ENCODE measurements at places on chromosomes 3 and 15.
A peak's percentile ranks its signal among the peaks of the same experiment; 100 is the strongest.

DNA sequence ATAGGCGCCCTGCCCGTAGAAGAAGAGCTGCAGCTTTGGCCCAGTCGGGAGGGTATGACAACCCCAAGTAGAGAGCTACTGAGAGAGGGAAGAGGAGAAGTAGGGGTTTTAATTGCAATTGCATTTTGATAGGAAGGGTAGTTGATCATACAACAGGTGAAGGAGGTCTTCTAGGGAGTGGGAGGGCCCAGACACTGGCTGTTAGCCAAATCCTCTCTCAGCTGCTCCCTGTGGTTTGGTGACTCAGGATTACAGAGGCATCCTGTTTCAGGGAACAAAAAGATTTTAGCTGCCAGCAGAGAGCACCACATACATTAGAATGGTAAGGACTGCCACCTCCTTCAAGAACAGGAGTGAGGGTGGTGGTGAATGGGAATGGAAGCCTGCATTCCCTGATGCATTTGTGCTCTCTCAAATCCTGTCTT lies 408.9 kb upstream of the THBS1 start:
- DNase-seq = peak; percentile 82

DNA sequence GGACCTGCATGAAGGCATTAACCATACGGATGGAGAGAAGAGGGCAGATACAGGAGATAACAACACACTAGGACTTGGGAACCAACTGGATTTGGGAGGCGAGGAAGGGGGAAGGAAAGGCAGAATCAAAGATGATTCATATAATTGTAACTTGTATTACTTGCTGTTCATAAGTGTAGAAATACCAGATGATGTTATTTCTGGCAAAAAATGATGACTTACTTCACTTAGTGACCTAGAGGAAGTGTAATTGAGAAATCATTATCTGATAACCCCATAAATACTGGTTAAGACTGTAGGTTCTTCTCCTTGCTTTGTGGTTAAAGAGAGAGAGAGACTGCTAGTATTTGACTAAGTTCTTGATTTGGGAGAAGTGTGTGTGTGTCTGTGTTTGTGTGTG lies 50.5 kb upstream of the GK5 start:
- DNase-seq = no peak

- DNase-seq = peak; percentile 89
These were observed at the start of gene CYFIP1 for GRCh38 chr15:22980189-22981050. CYFIP1 (minus strand) TSS chr15:22980368; CDS start chr15:22947285, 33,083 bp downstream.

- no peak for DNase-seq
These were observed 9.2 kb downstream of the PLSCR4 start for GRCh38 chr3:146241523-146242240.

DNA sequence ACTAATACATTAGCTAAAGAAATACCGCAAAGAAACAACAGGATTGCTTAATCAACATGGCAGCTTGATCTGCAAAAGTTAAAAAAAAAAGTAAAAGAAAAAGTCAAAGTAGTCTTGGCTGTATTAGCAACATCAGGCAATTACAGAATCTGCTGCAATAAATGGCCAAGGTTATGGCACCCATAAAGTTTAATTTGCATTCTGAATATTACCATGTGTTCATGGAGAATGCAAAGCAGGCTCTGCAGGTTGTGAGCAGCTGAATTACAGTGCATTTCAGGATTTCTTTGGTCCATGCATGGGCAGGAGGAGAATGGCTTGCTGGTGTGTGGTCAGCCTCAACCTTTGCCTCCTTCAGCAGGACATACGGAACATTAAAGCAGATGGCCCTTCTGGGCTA lies 199.1 kb upstream of the AZI2 start:
- no peak for DNase-seq

DNA sequence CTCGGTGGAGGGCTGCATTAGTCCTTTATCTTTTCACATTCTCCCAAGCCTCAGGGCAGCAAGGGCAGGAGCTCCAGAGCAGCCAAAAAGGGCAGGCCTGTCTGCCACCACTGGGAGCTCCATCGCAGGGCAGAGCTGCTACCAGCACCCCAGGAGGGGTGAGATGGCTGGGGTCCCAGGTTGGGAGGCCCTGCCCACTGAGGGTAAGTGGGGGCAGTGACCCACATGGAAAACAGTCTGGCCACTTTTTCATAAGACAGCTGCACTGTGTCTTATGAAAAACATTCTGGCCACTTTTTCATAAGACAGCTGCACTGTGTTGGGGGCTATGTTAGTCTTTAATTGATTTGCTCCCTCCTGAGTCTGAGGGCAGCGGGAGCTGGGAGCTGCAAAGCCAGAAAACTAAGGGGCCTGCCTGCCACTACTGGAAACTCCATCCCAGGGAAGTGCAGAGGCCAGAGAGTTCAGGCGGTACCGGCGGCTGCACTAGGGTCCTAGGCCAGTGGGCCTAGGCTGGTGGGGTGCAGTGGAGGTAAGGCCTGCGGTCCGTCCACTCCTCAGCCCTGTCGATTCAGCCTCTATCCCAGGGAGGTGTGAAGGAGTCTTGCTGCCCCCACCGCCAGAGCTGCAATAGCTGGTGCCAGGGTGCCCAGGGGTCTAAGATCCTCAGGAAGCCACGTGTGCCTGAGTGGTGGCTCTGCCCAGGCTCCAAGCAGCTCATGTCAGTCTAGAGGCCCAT lies 45.4 kb downstream of the TMCO5A start:
- no peak for DNase-seq

- no peak for DNase-seq
These were observed 71.1 kb downstream of the TBL1XR1 start for GRCh38 chr3:177126015-177126773.

DNA sequence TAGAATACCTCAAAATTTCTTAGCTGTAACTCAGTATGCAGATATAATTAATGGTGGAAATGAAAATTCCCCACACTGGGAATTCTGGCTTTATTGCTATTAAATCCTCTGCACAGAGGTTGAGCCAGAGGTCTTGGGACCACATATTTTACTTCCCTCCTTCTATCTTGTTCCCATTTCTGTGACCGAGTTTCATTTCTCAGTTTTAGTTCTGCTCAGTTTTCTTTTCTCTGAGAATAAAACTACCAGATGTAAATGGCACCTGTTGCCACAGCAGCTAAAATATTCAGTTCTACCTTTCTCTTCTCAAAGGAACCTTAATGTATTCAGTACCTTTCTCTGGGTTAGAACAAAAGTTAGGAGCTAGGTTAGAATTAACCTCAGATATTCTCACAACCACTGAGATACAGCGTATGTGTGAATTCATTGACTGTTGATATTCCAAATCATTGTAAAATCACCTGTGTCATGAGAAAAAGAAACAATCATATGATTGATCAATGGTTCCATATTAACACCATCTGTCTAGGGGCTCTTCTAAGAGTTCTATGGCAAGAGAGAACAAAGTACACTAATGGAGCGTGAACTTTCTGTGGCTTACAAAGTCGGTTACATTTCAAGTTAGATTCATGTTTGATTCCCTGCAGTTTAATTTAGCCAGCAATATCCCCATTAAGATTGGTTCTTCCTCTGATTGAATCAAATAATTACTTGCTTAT lies 374.1 kb downstream of the EFHB start:
- no peak for DNase-seq

GRCh38 chr3:181797431-181797830 lies 85.7 kb downstream of the SOX2 start:
- no peak for DNase-seq

- DNase-seq = peak; percentile 55
These were observed 111.6 kb downstream of the RAB11A start for GRCh38 chr15:65980824-65981456.

- no peak for DNase-seq
These were observed 318.4 kb upstream of the TRIM42 start for GRCh38 chr3:140359233-140359995.

DNA sequence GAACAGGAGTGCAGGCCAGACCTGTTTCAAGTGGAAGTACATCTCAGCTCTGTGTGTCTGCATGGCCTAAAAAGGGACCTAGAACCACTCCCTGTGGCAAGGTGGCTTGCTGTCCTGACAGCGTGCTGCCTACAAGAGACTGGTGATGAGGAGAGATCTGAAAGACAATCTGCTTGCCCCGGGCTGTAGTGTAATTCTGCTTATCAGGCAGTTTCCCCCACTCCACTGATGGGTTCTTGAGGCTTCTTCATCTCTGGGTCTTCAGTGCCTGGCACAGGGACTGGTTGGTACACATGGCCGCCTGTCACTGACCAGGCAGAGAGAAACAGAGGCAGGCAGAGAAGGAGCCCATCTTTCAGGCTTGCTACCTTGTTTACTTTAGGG lies 57.6 kb downstream of the HEG1 start:
- DNase-seq = no peak

- no peak for DNase-seq
These were observed 26.0 kb downstream of the RPN1 start for GRCh38 chr3:128624526-128625138.

DNA sequence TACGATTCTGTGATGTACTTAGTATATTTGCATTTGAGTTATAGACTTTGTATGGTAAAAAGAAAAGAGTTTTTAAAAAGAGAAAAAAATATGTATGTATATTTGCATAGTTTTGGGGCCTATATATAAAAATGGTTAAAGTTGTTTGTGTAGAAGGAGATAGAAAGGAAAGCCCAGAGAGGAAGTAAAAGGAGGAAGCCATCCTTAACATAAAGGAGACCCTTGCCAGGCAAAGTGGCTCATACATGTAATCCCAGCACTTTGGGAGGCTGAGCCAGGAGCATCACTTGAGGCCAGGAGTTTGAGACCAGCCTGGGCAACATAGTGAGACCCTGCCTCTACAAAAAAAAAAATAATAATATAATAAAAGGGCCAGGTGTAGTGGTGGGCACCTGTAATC lies 8.4 kb downstream of the SNAP23 start:
- no peak for DNase-seq

GRCh38 chr3:58835086-58835485 lies 168.5 kb upstream of the FAM3D start:
- no peak for DNase-seq

DNA sequence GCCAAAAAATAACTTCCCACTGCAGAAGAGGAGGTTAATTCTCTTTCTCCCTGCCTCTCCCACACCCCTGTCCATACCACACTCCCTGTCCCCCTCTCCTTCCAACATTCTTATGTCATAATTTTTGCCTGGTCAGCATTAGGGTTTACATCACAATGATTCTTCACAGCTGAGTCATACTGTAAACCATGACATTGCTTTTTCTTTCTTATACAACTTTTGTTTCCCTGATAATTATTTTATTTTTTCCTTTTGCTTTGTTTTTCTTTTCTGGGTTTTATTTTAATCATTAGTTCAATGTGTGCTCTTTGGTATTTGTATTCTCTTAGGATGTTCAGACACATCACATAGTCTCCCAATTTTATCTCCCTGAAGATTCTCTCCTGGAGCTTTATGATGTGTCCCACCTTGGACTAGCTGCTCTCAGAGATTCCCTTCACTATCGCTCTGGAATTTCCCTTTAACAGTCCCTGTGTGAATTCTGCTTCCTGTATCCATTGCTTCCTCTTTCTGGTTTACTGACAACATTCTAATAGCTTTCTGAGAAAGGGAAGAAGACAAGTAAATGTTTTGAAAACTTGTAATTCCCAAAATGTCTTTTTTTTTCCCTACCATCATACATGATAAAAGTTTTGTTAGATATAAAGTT lies 70.7 kb downstream of the SOX2 start:
- no peak for DNase-seq

DNA sequence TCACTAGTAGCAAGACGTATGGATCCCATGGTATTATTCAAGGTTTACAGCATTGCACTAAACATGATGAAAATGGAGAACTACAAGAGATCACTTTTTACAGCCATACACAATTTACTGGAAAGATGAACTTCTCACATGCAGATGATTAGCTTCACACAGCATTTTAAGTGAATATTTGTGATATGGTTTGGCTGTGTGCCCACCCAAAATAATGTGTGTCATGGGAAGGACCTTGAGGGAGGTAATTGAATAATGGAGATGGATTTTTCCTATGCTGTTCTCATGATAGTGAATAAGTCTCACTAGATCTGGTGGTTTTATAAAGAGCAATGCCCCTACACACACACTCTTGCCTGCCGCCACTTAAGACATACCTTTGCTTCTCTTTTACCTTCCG lies 662.0 kb upstream of the CCDC54 start:
- DNase-seq = no peak

DNA sequence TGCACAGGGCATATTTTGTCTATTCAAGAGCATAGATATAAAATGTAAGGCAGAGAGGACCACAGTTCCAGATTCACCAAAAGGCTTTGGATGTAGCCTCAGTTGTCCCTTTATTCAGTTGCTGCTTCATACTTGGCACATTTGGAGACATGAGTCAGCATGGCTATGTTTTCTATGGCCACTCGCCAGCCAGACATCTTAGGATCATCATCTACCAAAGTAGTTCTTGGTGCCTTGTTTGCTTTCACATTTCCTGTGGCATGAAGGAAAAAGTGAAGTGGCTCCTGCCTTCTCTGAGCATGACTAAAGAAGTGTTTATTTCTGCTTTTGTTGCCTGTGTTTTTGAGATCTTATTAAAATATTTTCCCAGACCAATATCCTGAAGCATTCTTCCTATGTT lies 7.2 kb downstream of the SUSD5 start:
- no peak for DNase-seq

DNA sequence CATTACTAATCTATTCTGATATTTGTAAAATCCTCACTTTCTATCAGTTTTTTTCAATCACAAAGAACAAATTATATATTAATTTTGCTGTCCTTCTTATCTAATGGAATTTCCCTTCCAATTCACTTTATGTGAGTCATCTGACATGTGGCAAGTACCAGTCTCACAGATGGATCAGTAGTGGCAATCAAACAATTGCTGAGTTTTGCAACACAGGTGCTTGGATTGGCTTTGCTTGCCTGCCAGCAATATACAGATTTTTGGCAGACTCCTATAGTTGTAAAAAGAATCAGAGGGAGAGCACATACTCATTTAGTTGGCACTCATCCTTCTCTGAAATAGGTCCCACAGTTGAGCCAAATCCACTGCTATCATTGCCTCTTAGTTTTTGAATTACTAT lies 83.7 kb downstream of the BCHE start:
- DNase-seq = no peak

GRCh38 chr3:194032828-194033435 lies 103.0 kb upstream of the HES1 start:
- no peak for DNase-seq

- peak; percentile 50 for DNase-seq
These were observed 121.1 kb downstream of the TPRG1 start for GRCh38 chr3:189292667-189293484.

DNA sequence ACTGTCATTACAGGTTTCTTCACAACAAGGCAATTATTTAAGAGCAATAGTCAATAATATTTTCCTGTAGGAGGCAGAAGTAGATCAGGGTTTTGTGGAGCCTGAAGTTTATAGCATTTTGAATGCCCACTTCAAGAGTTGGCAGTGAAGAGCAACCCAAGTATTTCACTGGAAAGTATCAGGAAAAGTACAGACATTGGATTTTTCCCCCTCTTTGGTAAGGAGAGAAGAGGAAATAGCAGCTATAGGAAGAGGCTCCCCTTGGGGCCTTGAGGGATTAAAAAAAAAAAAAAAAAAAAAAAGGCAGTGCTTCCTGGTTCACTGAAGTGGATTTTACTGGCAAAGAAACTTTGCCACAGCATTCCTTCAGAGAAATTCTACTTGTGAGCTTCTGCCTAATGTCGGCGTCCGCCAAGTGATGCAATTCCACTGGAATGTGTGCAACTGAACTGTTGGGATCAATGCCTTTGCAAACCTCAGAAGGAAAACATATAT lies 5.7 kb upstream of the CNTN6 start:
- no peak for DNase-seq
